ENCODE measurements at places on chromosomes 13 and 19.

- DNase-seq: no peak
Observed at GRCh38 chr19:36246006-36246481, 31.1 kb downstream of the ZNF146 start.

DNA sequence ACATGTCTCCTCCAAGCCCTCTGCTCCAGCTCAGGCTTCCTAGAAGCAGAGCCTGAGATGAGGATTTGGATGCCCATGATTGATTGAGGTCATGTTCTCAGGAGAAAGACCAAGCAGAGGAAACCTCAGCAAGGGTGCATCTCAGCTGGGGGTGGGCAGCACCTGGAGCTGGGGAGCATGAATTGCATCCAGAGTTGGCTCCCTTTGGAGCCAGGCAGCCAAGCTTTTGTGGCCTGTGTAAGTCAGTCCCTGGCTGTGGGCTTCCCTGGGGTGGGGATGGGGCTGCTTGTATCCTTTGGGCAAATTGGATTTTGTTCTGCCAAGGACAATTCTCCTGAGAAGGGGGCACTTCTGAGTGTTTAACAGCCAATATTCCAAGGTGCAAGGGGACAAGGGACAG is 91.5 kb upstream of the WASF3 start:
- no peak for DNase-seq

- no peak for DNase-seq
Observed at GRCh38 chr19:21921691-21922180, 85.8 kb upstream of the ZNF43 start.

GRCh38 chr13:23750383-23751121 is 138.6 kb downstream of the MIPEP start:
- peak; percentile 6 for DNase-seq

- no peak for DNase-seq
Observed at GRCh38 chr19:12969292-12969988, at the start of gene DAND5. DAND5 (plus strand) TSS chr19:12969576; CDS start chr19:12969661, 85 bp downstream.

DNA sequence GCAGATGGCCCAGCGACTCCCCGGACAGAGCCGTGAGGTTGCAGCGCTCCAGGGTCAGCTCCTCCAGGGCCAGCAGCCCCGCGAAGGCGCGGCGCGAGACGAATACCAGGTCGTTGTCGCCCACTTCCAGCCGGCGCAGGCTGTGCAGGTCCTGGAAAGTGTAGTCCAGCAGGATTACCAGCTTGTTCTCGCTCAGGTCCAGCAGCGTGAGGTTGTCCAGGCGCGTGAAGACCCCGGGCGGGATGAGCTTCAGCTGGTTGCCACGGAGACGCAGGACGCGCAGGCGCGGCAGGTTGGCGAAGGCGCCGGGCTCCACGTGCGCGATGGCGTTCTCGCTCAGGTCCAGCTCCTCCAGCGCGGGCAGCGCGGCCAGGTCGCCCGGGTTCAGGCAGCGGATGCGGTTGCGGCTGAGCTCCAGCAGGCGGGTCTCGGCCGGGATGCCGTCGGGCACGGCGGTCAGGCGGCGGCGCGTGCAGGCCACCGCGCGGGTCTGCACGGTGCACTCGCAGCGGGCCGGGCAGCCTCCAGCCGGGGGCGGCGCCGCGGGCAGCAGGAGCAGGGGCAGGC is 9.3 kb upstream of the PEAK3 start:
- DNase-seq: no peak

DNA sequence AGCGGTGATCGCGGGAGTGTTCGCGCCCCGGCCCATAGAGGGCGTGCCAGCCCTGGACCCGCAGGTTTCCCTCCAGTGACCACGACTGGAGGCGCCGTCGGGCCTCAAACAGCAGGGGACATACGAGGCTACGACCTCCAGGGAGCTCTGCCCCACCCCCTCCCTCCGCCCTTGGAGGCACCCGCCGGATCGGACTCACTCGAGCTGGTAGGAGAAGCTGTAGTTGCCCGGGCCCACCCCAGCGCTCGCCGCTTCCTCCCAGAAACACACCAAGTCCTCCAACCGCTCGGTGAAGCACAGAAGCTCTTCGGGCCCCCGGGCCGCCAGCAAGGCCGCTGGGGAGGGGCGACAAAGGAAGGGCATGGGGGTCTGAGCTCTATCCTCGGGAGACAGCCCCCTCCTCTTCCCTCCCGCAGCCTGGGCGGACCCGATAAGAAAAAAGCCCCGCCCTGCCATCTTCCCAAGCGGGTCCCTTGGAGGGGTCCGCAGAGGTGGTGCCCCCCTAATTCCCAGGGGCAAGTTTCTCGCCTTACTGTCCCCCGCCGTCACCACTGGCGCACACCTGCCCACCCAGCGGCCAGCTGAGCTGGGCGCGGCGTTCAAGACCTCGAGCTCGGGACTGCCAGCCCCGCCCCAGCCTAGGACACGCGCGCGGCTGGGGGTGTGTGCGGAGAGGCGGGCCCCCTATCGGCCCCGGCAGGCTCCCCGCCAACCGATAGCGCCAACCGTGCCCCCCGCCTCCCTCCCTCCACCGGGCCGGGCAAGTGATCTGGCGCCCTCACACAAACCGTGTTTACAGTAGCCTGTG is 1.0 kb downstream of the EPOR start:
- peak; percentile 20 for DNase-seq

DNA sequence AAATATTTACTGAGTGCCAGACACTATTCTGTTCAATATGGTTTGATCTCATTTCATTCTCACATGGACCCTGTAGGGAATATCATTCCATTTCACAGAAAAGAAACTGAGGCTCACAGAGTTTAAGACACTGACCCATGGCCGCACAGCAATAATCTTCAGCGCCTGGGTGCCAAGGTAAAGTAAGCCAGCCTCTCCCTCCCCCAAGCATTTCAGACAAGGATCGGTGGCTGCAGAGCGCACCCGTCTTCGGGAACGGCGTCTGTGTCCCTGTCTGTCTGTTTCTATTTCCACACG is 4.3 kb upstream of the PDE4A start:
- DNase-seq: no peak

DNA sequence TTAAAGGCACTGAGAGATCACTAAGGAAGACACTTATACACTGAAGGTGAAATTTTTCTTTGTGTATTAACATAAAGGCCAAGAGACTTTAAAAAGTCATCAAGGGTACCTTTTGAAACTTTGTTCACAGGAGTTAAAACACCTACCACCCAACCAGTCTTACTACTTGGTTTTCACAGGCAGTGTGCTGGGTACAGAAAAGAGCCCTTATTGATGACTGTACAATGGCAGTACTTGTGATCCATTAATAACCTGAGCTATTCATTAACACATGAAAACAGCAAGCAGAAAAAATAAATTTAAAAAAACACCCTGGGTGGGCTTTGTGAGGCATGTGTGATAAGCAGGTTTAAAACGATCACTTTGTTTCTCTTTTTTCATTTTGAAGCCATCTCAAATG is 148.9 kb downstream of the TBC1D4 start:
- no peak for DNase-seq

DNA sequence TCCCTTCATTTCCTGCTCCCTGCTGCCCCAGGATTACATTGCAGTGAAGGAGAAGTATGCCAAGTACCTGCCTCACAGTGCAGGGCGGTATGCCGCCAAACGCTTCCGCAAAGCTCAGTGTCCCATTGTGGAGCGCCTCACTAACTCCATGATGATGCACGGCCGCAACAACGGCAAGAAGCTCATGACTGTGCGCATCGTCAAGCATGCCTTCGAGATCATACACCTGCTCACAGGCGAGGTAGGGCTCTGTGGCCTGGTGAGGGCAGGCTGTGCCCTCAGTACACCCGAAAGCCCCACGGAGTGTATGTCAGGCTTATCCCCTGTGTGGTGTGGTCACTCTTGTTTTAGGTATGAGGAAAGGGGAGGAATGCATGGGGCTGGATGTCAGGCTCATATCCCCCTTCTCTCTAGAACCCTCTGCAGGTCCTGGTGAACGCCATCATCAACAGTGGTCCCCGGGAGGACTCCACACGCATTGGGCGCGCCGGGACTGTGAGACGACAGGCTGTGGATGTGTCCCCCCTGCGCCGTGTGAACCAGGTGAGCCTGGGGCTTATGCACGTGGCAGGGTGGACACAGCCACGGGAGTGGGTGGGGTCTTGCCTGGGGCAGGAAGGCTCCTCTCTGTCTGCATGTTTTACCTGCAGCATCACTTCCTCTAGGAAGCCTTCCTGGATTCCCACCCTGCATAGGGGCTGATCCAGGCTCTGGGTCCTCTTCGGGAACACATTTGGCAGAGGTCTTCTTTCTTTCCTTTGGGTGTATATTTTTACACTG is 2.3 kb upstream of the RNF225 start:
- DNase-seq: no peak

DNA sequence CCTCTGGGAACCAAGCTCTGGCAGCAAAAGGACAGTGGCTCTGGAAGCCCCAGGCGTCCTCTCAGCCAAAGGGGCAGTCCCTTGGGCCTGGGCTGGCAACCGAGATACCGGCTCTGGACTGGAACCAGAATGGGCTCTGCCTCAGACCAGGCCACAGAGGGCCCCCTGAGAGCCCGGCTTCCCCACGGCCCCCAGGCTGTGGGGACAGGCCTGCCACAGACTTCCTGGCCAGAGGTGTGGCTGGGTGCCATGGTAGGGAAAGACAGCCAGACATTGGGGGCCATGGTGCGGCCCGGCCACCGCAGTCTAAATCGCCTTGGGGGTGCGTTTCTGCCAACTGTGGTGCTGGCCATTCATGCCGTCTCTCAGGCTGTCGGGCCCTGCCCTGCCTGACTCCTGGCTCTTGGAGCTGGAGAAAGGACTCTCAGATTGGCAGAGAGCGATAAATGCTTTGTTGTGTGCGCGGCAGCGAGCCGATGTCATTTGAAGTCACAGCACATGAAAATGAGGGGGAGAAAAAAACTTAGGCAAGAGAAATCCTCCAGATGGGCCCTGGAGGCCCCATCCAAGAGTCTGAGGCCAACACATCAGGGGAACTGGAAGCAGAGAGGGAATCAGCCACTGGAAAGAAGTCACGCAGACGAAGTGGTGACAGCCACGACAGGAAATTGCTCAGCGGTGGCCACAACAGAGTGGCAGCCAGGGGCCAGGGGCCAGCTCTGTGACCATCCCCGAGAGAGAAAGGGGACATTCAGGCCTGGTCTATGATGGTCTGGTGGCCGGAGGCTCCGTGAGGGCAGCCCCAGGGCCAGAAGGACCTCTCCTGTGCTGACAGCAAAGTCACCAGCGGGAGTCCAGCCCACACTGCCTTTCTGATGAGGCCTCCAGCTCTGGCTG is 26.5 kb downstream of the SH3GL1 start:
- DNase-seq: no peak

GRCh38 chr13:41746259-41746658 is 214.7 kb downstream of the VWA8 start:
- no peak for DNase-seq

- no peak for DNase-seq
Observed at GRCh38 chr13:22108283-22108942, 437.5 kb downstream of the FGF9 start.

DNA sequence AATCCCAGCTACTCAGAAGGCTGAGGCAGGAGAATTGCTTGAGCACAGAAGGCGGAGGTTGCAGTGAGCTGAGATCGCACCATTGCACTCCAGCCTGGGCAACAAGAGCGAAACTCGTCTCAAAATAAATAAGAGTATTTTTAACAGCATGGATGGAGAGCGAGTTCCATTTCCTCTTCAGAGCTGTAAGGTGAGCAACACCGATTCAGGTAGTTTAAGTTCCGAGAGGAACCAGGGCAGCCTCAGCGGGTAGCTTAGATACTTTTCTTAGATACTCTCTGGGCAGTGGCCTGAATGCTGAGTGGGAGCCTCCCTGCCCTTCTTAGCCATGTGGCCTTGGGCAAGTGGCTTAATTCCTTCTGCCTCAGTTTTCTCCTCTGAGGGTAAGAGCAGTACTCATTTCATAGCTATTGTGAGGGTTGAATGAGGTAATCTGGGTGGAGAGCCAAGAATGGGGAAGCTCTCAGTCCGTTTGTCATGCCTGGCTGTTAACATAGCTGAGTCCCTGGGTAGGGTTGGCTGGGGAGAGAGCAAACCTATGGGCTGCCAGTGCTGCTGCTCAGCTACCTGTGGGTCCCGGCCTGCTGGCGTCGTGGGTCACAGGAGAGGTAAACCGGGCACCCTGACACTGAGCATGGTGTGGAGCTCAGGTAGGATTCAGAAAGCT is 4.1 kb downstream of the ATP11A start:
- no peak for DNase-seq

GRCh38 chr13:98563071-98563470 is 13.8 kb downstream of the STK24 start:
- DNase-seq: peak; percentile 29

- DNase-seq: no peak
Observed at GRCh38 chr13:109371066-109371465, 415.3 kb downstream of the IRS2 start.

GRCh38 chr13:87666831-87667230 is 4.3 kb upstream of the SLITRK5 start:
- no peak for DNase-seq

DNA sequence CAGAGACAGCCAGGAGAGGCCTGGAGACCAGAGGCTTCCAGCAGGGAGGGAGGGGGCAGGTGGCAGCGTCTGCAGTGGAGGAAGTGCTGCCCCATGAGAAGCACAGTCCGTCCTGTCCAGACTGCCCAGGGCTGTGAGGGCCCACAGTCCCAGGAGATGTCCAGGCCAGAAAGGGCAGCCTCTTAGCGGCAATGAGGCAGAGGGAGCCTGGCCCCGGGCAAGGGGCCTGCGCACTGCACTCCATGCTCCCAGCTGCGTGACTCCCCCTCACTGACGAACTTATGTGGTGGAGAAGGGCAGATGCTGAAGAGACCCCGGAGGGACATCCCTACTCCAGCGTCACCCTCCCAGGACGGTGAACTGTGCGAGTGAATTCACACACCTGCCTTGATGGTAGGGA is 115.3 kb downstream of the SOX1 start:
- no peak for DNase-seq

GRCh38 chr19:16445238-16446107 is 26.3 kb downstream of the EPS15L1 start:
- DNase-seq: no peak
